NCI-H2081 (cell line): ENCODE measurements at places on chromosomes 5 and 9.

DNA sequence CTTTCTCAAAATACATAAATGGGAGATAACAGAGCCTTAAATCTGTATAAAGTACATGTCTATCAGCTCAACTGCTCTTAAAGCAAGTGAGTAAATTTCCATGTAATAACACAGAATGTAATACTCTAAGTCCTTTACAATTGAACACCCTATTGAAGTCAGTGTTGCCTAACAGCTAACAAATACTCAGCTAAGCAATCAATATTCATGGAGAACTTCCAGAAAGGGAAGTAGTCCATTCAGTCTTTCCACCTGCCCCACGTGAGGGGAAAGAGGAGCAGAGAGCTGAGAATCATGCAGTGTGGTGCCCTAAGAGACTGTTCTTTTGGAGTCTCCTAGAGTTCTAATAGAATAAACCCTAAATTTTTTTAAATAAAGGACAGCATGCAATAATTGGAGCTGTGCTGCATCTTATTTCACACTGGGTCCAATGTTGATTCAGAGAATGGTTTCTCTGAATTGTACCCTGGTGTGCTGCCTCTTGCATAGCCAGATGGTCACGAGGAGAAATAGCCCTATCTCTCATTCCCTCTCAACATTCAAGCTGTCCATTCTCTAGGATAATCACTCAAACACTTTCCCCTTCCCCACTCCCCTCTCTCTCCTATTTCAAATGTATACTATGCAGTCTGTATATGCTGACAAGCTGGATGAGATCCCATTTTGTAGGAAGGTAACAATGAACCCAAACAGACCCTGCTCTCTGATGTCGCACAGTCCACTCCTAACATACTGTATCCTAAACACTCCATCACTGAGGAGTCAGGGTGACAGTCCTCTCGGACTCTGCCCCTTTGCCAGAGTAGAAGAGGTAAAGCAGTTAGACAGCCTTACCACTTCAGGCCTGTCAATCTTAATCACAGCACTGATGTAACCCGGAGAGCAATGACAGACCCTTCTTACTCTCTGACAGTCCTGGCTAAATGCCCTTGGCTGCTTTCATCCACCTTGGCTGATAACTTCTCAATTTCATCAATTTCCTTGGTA is 134.8 kb downstream of the EPB41L4A start:
- DNase-seq, result no peak

- no peak for DNase-seq
Measured at GRCh38 chr5:176151281-176151680, 86.9 kb upstream of the SIMC1 start.

- DNase-seq, result no peak
Measured at GRCh38 chr5:130549884-130550561, 615.0 kb downstream of the HINT1 start.

DNA sequence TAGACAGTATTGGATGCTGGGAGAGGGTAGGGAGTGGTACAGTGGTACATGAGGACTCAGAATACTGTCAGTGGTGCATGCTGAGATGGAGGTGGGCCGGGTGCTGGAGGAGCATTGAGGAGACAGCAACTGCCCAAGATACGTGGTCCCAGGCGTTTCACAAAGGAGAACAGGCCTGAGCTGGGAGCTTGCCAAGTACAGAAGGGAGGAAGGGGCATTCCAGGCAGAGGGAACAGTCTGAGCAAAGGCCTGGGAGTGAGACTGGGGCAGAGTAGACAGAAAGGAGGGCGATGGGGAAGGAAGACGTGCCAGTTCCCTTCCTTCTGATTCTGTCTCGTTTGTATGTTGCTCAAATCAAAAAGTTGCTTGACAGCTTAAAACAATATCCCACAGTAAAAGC is 15.2 kb downstream of the GALNT12 start:
- no peak for DNase-seq
